ENCODE measurements at places on chromosomes 2 and 18. TPM values are rescaled to one million over a fixed set of nuclear protein-coding genes. Genes with fewer than 3 reads are reported as not detected.

GRCh38 chr18:6748241-6748640 is 18.7 kb downstream of the ARHGAP28 start:
- DNase-seq, result no peak

DNA sequence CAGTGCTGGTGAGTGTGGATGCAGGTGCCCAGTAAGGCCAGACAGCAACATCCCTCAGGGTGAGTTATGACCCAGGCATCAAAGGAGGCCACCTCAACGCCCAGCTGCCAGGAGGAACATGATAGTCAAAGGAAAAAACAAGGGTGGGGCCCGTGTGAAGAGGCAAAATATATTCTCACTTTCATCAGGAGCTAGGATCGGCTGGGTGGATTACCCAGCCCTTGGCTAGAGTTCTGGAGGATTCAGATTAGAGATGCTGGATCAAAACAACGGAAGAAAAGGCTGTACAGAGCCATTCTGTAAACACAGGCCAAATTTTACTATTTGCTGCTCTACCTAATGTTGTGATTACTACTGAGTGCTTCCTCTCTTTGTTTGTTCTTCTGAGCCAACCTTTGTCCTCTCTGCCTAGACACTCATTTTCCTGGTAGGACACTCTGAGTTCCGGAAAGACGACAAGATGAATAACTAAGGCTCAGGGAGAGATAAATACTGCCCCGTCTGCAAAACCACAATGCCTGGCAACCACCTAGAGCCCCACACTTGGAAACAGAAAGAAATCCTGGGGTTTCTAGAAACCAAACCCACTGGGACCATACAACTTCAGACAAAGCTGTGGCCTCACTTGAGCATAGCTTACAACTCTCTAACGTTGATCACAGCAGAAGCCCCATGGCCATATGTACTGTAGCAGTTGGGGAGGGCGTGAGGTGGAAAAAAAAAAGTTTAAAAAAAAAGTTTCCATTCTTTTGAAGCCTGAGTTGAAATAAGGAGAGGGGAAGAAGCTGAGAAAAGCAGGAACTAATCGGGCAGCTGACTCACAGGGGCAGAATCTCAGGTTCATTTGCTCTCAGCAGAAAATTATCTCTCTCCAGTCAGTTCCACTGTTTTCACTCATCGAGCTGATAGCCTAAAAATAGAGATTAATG is 17.8 kb upstream of the PMAIP1 start:
- peak; percentile 67 for DNase-seq

DNA sequence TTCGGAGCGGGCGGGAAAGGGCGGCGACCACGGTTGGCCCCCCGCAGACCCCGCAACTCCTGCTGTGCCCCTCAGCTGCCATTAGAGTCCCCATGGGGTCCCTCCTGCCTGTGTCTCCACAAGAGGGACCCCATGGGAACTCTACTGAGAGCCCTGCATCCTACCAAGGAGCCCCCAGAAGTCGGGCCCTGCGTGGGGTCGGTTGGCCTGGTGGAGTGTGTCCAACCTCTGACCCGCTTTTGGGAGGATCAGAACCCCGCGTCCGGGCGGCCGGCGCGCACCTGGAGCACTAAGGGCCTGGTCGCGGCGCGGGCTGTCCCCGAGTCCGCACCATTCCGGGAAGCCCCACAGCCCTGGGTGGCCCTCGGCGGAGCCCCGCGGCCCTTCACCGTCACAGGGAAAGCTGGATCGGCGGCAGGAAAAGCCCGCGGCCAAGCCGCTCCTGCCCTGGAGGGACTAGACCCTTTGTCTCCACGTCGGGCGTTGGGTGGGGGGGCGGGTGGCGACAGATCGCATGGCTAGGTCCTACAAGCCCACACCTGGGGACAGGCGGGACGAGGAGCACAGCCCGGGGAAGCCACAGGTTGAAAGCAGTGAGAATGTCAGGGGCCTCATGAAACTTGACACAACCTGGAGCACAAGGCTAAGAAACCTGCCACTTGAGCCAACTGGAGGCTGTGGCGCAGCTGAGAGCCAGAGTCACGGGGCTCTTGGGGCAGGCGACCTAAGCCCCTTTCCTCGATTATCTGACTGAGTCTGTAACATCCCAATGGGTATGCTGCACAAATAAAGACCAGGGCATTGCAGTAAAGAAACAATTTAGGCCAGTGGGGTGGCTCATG is 11.2 kb upstream of the CXXC1 start:
- DNase-seq, result no peak

DNA sequence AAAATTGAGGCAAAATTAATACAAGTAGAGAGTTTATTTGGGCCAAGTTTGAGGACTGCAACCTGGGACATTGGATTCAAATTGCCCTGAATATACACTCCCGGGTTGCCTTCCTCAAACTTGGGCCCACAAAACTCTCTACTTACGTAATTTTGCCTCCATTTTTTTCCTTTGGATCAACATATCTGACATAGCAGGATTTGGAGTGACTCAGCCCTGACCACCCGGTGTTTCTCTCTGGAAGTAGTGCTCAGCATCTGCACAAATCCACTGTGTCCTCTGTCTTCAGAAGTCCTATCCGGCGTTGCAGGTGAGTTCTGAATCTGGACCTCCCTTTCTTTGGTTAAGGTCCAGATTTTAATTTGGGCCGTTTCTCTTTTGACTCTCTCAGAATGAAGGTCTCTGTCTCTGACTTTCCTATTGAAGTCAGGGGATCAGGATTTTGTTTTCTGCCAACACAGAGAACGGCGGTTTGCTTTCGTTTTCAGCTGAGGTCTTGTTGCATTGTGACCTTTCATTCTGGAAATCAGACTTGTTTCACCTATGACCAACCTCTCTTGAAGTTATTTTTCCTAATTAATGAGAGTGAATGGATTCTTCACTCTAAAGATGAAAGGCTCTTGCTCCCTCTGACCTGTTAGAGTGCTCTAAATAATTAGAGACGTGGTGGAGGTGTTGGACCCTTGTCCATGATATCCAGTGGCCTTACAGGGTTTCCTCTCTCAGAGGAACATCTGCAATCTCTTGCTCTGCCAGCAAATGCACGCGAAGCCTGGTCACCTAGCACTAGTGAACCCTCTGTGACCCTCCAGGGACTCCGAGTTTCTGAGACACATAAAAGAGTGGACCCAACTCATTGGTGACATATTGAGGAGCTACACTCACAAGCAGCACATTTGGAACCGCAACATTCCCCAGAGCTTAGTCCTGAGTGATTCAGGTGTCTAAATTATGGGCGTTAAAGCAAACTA is 13.6 kb downstream of the TCF23 start:
- peak; percentile 62 for DNase-seq

DNA sequence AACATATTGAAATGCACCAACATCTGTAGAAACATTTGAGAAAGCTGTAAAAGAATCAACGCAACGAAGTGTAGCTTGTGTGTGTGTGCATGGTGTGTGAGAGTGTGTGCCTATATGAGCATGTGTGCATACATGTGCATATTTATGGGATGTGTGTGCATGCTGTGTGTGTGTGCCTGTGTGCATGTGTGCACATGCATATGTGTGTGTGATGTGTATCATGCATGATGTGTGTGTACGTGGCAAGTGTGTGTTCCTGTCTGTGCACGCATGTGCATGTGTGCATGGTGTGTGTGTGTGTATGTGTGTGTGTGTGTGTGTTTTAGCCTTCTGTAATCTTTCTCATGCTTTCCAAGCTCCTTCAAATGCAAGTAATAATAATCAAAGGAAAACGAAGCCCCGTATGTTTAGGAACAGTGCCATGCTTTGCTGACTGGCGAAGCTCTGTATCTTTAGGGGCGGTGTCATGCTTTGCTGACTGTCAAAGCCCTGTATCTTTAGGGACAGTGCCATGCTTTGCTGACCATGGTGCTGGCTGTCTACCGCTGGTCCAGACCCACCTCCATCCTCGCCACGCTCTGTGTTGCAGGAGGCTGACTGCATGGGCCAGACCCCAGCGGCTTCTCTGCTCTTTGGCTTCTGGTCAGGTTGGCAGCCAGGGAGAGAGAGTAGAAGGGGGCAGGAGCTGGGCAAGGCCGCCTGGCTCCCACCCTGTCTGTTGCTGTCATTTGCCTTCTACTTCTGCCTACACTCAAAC is 129.2 kb downstream of the ASB1 start:
- no peak for DNase-seq

GRCh38 chr2:199409759-199410529 is 47.8 kb downstream of the SATB2 start:
- DNase-seq, result peak; percentile 36

- DNase-seq, result no peak
Observed at GRCh38 chr2:86072271-86072858, 33.3 kb downstream of the POLR1A start.

DNA sequence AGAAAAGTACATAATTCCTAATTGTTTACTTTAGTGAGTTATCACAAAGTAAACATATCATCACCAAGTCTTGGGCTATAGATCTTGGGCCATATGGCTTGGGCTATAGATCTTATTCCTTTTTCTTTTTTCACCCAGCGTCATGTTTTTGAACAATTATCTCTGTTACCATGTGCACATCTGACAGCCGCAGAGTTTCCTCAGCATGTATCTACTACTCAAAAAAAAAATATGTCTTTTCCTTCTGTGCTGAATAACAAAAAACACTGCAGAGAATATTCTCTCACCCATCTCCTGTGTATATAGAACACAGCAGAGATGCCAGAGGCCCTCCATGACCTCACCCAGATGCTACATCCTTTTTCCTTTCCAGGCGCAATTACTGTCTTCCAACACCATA is 76.2 kb upstream of the MYO3B start:
- DNase-seq, result no peak

- peak; percentile 63 for DNase-seq
Observed at GRCh38 chr18:25726298-25726697, 364.1 kb downstream of the SS18 start.

- DNase-seq, result no peak
Observed at GRCh38 chr2:73009177-73009839, 62.2 kb downstream of the SFXN5 start.

GRCh38 chr2:194566907-194567660 is 1089.9 kb upstream of the SLC39A10 start:
- no peak for DNase-seq

GRCh38 chr2:133718688-133719201 is 150.5 kb upstream of the NCKAP5 start:
- peak; percentile 88 for DNase-seq

DNA sequence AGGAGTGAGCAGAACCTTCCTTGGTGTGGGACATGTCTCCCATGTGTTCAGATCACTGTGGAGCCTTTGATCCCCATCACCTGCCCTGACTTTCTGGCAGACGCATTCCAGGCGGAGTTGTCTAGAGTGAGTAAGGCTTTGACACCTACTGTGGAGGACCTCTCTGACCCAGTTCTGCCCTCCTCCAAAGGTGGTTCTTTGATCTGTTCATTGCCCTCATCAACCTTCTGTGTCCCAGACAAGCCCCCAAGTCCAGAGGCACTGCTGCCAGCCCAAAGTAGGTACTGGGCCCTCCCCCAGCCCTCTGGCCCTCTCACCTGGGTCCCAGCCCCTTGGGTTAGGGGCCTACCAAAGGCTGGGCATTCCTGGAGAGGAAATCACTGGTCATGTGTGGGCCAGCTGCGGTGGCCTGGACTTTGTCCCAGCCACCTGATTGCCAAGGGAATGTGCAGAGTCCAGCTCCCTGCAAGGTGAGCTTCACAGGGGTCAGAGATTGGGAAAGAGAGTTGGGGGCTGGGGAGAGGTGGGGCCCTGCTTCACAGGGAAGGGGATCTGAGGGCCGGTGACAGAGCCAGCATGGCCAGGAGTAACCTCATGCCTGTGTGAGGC is 12.1 kb upstream of the FAHD2A start:
- no peak for DNase-seq

- no peak for DNase-seq
Observed at GRCh38 chr2:7368211-7368610, 451.0 kb downstream of the RNF144A start.

DNA sequence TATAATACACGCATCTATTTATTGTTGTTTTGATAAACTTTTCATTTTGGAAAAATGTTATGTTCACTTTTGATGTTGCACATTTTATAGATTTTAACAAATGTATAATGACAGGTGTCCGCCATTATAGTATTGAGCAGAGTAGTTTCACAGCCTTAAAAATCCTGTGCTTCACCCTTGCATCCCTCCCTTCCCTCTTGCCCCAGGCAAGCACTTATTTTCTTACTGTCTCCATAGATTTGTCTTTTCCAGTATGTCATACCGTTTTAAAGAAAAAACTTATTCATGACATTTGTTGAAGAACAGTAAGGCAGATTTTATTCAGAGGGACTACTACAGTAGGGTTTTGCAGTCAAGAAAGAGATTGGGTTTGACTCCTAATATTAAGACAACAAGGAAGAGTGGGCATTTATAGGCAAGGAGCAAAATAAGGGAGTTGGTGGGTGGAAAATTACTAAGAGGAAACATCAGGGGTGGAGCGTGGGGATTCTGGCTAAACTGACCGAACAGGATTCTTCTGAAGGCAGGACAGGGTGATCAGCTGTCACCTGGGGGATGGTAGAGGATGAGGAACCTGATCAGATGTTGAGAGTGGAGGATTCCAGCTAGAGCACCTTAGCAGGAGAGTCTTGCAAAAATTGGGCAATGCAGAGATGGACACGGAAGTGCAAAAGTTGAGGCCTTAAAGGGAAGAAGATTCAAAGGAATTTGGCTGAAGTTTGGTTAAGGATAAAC is 108.8 kb downstream of the NCK2 start:
- no peak for DNase-seq

- DNase-seq, result no peak
Observed at GRCh38 chr2:226115832-226116200, 683.8 kb downstream of the IRS1 start.

- DNase-seq, result no peak
Observed at GRCh38 chr2:67065046-67065445, 332.1 kb upstream of the ETAA1 start.

- DNase-seq, result no peak
Observed at GRCh38 chr18:22921772-22922171, 11.4 kb upstream of the RBBP8 start.

Gene NIF3L1
- 45.7 TPM for polyA plus RNA-seq

Gene ZNF804A
- 2.7 TPM for polyA plus RNA-seq

Gene C2orf80
- polyA plus RNA-seq, result not detected

Gene NPAS2
- 14.8 TPM for polyA plus RNA-seq
